ENCODE measurements at places on chromosomes 11 and 22.

- no peak for DNase-seq
These were observed 14.0 kb downstream of the C11orf42 start for GRCh38 chr11:6219359-6219758.

GRCh38 chr11:76601724-76602123, 68.8 kb downstream of the LRRC32 start:
- DNase-seq = no peak

DNA sequence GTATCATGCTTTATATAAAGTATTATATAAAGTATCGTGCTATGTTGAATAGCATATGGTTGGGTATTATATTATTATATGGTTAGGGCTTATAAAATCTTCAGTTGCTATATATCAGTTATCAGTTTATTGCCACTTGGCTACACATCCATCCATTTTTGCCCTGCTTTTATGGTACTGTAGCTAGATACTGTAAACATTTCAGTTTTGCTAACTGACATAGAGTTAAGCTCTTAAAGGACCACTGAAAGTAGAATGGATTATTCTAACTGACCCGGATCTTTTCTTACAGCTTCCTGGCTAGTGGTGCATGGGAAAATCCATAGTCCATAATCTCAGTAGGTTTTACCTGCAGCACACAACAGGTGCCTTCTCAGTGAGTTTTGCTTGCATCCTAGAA, 405.3 kb upstream of the LUZP2 start:
- DNase-seq = no peak

- DNase-seq = no peak
These were observed 325.8 kb downstream of the FAT3 start for GRCh38 chr11:92550411-92550810.

DNA sequence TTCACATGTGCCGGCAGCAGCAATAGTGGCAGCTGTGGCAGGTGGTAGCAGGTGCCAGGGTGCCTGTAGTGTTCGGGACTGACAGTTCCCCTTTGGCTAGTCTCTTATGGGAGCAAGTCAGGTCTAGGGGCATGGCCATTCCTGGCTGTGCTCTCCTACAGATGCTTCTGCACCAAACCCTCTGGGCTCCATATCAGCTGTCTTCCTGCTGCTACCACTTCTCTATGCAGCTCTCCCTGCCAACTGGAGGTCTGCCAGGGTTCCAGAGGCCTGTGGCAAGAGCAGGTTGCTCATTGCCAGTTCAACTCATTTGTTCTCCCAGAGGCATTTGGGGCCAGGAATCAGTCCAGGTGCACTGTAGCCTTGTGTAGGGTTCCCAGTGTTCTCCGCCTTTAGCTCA, 473.7 kb downstream of the JRKL start:
- DNase-seq = no peak

- DNase-seq = no peak
These were observed 98.9 kb downstream of the ETS1 start for GRCh38 chr11:128488471-128488870.

DNA sequence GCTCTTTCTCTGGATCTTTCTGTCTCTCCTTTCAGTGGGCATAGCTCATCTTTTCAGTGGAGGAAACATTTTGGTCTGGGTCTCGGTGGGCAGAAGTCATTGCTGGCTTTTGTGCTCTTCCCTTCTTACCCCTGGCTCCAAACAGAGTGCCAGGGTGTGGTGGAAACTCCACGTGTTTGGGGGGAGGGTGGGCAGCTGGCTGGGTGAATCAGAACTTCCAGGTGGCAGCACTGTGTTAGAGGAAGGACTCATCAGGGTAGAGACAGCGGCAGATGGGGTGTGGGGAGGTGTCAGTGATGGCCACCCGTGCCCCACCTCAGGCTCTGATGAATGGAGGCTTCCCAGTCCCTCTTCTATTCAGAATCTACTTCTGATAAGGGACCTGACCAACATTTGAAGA, 114.0 kb downstream of the GRIK4 start:
- DNase-seq = no peak

- DNase-seq = no peak
These were observed 3.4 kb downstream of the MALAT1 start for GRCh38 chr11:65502274-65502554.

DNA sequence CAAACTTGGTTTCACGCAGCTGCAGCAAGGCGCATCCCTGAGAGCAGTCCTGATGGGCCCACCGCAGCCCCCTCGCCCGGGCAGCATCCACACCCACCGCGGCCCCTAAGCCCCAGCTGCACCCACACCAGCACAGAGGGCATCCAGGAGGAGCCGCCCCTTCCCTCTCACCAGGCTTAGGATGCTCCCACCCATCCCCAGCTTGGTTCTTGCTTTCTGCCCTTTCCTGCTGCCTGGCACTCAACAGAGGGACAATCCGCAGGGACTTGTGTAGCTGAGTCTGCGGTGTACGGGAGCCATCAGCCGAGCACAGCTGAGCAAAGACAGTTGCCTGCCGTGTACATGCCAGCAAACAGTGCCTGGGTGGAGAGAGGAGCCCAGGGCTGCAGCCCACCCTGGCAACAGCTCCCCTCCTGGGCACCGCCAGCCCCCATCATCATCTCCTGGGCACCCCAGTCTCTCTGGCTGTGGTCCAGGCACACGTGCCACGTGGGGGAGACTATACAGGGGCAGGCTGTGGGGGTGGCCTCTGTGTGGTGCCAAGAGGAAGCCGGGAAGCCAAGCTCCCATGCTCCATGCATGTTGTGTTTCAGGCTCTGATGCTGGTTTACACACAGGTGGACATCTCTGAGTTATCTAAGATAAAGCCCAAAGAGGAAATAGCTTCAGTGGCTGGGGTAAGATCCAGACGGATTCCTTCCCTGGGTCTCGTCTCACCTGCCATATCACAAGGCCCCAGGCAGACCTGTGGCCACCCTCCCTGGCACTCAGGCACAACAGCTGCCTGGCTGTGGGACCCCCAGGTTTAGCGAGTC, 36.0 kb upstream of the GNB1L start:
- no peak for DNase-seq

DNA sequence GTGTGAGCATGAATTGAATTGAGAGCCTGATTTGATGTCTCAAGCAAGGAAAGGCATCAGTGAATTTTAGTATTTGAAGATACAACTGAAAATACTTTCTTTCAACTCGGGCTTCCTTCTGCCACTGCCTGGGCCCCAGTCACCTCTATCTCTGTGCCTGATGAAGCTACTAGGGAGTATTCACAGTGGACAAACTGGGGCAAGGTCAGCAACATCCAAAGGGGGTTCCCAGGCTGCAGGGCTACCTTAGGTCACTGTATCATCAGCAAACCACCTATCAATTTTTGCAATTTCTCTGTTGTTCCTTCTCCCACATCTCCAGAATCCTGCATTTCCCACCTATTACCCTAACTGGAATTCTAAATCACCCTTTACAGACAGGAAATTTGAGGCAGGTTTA, 10.2 kb downstream of the PRAME start:
- DNase-seq = no peak

- no peak for DNase-seq
These were observed 87.0 kb upstream of the BLID start for GRCh38 chr11:122202951-122203456.

- no peak for DNase-seq
These were observed 38.9 kb downstream of the LIMK2 start for GRCh38 chr22:31250740-31251600.

DNA sequence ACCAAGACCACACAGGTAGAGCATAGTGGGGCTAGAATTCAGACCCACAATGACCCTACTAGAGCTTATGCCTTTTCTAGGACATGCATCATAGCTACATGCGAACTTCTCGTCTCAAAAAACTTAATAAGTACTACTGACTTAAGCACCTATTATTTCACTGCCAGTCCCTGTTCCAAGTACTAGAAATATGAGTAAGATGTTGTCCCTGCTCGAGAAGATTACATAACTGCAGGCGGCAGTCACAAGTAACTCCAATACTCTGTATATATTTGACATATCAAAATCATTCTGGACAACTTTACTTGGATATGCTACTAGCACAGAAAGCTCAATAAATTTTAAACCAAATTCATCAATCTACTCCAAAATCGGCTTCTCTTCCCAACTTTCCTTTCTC, 235.0 kb downstream of the TTC28 start:
- DNase-seq = no peak

GRCh38 chr11:122976061-122976733, 5.4 kb downstream of the BSX start:
- DNase-seq = no peak

- no peak for DNase-seq
These were observed 117.6 kb upstream of the ARHGAP20 start for GRCh38 chr11:110829873-110830272.

DNA sequence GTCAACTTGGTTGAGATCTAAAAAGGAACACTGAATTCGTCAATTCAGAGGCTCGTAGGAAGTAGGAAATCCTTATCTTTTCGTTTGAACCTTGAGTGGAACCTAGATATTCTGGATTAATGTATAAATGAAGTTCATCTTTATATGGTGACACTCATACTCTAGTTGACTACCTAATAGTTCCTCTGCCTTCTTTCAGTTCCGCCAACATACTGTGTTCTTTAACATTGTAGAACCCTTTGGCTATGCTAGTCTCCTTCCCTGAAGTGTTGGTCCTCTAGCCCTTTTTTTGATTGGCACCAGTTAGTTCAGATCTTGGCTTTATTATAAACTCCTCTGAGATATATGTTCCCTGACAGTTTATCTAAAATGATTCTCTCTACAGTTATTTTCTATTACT, 1.5 kb downstream of the ATM start:
- DNase-seq = no peak

GRCh38 chr11:4095509-4096230, 1.1 kb downstream of the RRM1 start:
- DNase-seq = no peak

- no peak for DNase-seq
These were observed 84.8 kb downstream of the SLC1A2 start for GRCh38 chr11:35334385-35335090.

GRCh38 chr22:50605002-50605612, 4.5 kb downstream of the MAPK8IP2 start:
- DNase-seq = no peak

DNA sequence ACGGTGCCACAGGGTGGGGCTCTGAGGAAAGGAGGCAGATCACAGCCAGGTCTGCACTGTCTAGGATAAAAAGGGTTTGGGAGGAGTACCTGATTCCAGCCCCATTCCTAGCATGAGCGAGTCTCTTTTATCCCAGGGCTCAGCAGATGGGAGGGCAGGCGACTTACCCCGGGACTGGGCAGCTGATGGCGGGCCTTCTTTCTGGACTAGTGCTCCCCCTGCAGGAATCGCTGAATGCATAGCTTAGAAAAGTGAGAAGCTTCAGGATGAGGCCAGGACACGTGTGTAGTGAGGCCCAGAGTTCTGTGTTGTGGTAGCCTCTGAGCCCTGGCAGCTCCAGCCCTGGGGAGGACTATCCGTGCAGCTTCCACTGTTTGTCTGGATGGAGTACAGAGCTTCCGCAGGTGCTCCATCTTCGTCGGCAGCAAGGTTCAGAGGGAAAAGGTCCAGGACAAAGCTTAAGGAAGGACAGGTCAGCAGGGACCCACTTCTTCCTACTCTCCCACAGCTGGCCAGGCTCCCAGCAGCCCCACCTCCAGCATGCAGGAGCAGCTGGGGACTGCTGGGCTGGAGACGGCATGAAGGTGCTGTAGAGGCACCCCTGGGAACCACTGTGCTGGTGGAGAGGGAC, 30.4 kb downstream of the COMMD9 start:
- DNase-seq = no peak

GRCh38 chr11:11724994-11725393, 103.2 kb upstream of the GALNT18 start:
- DNase-seq = no peak

- no peak for DNase-seq
These were observed 34.8 kb downstream of the CELSR1 start for GRCh38 chr22:46502440-46503175.

GRCh38 chr11:74739546-74740270, 8.5 kb upstream of the CHRDL2 start:
- no peak for DNase-seq

DNA sequence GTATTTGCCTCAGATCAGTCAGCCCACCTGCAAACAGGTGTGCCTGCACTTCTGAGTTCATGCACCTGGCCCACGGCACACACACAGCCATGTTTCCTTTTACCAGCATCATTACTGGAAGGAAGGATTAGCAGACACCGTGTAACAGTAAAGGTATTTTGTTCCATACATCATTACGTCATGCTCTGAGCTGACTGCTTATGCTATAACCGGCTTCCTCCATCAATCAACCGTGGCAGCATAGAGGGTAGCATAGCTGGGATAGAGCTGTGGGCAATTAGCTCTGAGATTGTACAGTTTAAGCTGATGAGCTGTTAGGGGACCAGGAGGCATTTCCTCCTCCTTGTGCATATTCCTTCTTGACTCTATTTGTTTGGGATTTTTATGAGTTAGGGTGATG, 102.4 kb downstream of the ME3 start:
- DNase-seq = no peak

- no peak for DNase-seq
These were observed 5.2 kb upstream of the OAF start for GRCh38 chr11:120205596-120206161.

DNA sequence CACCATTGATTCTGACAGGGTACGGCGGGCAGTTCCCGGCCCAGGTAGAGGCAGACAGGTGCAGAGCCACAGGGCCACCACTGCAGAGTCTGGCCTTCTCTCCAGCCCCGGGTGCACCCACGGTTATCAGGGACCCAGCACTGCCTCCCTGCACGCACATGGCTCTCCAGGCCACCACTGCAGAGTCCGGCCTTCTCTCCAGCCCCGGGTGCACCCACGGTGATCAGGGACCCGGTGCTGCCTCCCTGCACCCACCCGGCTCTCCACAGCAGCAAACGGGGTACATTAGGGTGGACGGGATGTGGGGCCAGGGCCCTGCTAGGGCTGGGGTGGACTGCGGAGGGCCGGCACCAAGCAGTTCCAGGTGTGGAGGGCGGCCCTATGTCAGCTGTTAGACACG, 272.9 kb downstream of the BRD1 start:
- DNase-seq = no peak

DNA sequence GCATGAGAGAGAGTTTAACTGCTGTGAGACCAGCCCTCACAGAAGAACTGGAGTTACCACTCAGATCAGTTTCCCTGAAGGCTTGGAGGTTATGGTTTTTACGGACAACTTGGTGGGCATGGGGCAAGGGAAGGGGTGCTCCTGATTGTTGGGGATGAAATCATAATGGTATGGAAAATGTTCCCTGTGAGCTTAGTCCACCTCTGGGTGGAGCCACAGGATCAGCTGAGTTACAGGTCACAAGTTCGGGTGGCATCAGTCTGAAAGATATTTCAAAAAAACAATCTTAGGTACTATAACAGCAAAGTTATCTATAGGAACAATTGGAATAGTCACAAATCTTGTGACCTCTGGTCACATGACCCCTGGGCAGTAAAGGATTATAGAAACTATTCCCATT, 162.9 kb downstream of the DLG2 start:
- no peak for DNase-seq

DNA sequence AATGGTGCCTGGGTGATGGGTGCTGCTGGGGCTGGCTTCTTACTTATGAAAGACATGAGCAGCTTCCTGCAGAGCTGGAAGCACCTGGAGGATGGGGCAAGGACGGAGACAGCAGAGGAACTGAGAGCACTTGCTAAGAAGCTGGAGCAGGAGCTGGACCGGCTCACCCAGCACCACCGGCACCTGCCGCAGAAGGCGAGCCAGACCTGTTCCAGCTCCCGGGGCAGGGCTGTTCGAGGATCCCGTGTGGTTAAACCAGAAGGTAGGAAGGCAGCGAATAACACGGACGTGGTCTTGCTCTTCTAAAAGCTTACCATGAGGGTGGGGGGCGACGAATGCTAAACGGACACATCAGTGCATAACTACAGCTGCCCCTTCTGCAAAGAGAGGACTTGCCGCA, 9.3 kb downstream of the APOL5 start:
- DNase-seq = no peak

GRCh38 chr11:76667856-76668255, 2.7 kb downstream of the LRRC32 start:
- no peak for DNase-seq

All from activated gamma-delta T cell (primary cell).